CD4-positive, alpha-beta T cell treated with Interleukin-6 for 4 hours (primary cell): ENCODE measurements at places on chromosomes 16 and 17.

- DNase-seq, result no peak
These were observed 21.3 kb downstream of the COX4I1 start for GRCh38 chr16:85820604-85821372.

GRCh38 chr17:33560165-33560564, 267.1 kb upstream of the ASIC2 start:
- no peak for DNase-seq

- DNase-seq, result peak; percentile 55
These were observed 996 bp downstream of the SUMO2 start for GRCh38 chr17:75181608-75182318.

GRCh38 chr16:48420437-48420836, 35.2 kb upstream of the SIAH1 start:
- DNase-seq, result no peak

DNA sequence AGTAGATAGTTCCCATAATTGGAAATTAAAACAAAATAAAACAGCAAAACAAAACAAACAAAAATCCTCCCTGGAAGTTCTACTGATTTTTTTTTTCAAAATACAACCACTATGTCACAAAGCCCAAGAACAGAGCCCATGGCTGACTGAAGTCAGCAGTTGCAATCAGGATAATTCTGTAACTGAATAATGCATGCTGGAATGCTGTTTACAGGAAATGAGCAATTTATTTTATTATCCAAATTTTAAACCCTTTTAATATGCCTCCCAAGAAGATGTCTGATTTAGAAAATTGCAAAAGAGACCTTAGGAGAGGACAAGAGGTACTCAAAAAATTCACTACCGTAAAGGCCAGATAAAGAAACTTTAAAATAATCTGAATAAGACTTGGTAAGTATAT, 578.2 kb downstream of the TOX3 start:
- no peak for DNase-seq

- no peak for DNase-seq
These were observed 32.4 kb downstream of the TBC1D3B start for GRCh38 chr17:36144014-36144413.

DNA sequence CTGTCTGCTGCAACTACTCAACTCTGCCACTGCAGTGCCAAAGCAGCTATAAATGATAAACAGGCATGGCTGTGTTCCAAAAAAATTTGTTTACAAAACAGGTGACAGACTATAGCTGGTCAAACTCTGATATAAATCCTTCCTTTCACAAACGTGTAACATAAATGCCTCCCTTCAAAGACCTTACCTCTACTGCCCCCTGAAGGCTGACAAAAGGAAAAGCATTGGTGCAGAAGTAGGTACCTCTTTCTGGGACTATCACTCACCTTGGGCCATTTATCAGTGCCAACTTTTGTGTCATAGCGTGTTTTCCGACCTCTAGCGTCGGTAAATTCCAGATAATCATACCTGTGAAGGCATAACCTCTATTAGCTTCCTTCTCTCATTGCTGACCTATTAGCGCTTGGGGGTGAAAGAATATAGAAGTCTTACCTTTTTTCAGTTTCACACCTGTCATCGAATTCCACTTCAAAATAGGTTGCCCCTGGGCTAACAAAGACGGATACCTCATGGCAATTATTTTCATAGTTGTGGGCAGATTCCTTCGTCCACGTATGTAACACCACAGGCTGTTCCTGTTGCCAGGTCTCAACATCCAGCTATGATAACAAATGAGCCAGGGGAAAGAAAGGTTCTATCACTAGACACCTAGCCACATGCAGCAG, 67.9 kb downstream of the ZZEF1 start:
- DNase-seq, result peak; percentile 8

DNA sequence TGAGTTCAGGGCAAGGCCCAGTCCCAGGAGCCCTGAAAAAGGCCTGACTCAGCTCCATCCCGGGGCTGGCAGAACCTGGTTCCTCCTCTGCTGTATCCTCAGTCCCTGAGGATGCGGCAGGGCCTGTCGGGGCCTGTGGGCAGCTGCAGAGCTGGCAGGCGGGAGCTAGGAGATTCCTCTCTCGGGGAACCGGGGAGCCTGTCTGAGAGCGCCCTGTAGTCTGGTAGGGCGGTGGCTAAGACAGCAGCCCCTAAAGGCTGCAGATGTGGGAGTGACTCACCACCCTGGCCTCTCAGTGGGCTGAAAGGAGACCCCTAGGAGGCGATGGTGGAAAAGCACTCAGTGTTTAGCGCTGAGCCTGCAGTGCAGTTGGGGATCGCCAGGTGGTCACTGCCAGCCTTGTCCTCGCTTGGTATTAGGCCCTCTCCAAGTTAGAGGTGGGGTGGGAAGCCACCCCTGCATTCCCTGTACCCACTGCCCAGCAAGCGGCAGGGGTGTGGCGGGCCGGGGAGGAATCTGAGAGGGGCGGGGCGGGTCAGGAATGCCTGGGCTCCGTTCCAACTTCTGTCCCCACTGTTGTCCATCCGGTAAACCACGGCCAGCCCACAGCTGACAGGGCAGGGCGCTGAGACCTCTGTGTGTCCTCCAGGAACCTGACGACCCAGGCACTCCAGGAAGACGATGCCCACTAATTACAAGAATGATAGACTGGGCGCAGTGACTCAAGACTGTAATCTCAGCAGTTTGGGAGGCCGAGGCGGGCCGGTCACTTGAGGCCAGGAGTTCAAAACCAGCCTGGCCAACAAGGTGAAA, 29.5 kb upstream of the CDH1 start:
- no peak for DNase-seq

DNA sequence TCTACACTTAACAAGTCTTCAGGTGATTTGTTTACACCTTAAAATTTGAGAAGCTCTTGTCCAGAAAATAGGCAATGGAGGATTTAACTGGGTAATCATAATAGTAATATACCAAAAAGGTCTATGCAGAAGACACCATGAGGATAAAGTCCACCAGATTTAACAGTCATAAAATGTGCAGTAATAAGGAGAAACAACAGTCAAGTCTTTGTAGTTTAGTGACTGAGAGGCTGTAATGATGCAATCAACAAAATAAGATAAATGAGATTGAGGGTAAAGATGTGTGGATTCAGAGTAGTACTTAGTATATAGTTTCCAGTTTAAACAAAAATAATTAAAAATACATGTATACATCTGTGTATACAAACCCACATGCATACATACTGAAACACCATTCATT, 91.2 kb downstream of the STXBP4 start:
- no peak for DNase-seq

- DNase-seq, result peak; percentile 88
These were observed 23.6 kb upstream of the FZD2 start for GRCh38 chr17:44533533-44534246.

DNA sequence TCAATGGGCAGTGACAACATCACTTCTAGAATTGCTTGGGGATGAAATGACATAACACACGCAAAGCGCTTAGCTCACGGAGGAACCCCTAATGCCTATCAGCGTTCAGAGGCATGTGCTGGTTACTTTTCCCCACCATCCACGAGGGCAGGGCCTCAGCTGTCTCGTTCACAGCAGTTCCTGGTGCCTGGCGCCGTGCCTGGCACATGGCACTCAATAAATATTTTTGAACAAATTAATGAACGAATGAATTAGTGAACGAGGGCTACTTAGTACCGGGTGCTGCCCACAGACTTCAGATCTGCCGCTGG, 14.1 kb upstream of the CIBAR2 start:
- no peak for DNase-seq

- DNase-seq, result no peak
These were observed 46.1 kb downstream of the ABCA8 start for GRCh38 chr17:68909066-68909465.

DNA sequence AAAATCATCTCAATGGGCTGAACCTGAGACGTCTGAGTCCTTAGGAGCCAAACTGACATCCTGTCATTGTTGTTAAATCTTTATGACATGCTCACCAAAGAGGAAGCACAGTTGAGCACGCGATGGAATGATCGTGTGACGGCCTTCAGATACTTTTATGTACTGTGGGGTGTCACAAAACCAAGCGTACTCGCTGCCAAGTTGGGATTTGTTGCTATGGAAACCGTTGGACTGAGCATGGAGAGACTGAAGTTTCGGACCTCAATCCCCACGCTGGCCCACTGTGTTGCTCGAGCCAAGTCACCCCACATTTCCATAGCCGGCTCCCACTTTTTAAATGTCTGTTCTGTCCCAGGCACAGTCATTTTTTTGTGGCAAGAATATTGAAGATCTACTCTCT, 222.8 kb upstream of the SDK2 start:
- no peak for DNase-seq

- no peak for DNase-seq
These were observed 3.9 kb downstream of the SPATA20 start for GRCh38 chr17:50550661-50551432.

DNA sequence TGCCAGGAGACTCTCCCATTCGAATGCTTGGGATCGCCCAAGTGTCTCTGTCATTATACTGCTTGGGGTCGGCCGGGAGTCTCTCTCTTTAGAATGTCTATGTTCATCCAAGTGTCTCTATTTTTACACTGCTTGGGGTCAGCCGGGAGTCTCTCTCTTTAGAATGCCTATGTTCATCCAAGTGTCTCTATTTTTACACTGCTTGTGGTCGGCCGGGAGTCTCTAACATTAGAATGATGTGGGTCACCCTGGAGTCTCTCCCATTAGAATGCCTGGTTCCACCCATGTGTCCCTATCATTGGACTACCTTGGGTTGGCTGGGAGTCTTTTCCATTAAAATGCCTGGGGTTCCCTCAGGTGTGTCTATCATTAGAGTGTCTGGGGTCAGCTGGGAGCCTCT, 2230.4 kb downstream of the TP53TG3F start:
- DNase-seq, result no peak

DNA sequence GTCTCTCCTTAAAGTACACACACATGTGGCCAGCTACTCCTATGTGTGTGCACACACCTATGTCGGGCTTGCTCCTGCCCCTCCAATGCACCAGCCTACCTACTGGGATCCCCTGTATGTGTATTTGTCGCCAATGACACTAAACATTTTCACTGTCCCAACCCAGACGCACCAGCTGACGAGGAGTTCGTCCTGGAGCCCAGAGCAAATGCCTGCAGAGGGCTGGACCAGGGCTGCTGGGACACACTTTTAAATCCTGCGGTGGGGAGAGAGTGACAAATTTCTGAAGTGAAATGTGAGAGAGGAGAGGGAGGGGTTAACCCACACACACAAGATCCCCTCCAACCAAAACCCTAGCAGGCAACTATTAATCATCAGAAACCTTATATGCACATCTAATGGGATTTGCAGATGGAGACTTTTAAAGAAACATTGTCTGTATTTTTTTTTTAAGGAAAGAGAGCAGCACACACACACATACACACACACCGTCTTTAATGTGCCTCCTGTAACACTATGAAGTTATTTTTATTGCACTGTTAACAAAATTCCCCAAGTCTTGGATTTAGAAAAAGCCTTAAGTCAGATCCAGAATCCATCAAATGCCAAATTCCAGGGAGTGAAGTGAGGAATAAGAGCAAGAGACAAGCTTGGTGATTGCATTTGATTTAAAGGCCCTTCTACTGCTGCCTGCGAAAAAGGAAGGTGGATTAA, at the start of gene MEOX1:
Gene MEOX1, minus strand, starts transcription at position 224 of the 714 bp plus-strand sequence. CDS start 388 bp downstream, outside the sequence.
- no peak for DNase-seq

DNA sequence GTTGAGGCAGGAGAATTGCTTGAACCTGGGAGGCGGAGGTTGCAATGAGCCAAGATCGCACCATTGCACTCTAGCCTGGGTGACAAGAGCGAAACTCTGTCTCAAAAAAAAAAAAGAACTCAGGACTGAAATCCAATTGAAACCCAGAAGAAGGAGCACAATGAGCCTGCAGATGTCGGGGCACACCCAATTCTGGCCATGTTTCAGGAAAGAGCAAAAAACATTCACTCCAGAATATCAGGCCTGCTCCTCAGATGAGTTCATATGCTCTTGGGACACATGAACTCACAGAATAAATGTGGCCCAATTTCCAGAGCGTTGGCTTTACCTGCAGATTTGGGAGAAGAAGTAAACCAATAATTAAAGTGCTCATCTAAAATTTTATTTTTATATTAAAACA, 3.0 kb upstream of the CMTM2 start:
- DNase-seq, result no peak
